ENCODE measurements at places on chromosomes 2 and 18.

- DNase-seq, result no peak
Observed at GRCh38 chr2:233990261-233990798, 60.2 kb upstream of the SPP2 start.

GRCh38 chr18:7447318-7448028, 119.6 kb upstream of the PTPRM start:
- no peak for DNase-seq

GRCh38 chr18:11521853-11522252, 87.5 kb upstream of the SLC35G4 start:
- no peak for DNase-seq

DNA sequence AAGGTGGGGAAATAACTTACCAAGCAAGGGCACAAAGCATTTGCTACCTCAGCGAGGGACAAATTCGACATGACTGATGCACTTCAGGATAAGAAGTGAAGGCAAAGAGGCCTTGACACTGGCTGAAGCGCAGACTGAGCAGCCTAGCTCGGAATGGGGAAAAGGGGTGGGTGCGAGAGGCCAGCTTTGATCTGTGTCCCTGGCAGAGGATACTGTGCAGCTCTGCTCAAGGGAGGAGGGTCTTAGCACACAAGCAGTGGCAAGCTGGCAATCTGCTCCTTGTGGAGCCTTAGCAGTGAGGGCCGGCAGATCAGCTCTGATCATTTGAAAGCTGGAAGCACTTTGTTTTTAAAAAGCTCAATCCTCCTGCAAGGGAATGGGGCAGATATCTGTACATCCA, 222.3 kb downstream of the ZBTB7C start:
- DNase-seq, result no peak

DNA sequence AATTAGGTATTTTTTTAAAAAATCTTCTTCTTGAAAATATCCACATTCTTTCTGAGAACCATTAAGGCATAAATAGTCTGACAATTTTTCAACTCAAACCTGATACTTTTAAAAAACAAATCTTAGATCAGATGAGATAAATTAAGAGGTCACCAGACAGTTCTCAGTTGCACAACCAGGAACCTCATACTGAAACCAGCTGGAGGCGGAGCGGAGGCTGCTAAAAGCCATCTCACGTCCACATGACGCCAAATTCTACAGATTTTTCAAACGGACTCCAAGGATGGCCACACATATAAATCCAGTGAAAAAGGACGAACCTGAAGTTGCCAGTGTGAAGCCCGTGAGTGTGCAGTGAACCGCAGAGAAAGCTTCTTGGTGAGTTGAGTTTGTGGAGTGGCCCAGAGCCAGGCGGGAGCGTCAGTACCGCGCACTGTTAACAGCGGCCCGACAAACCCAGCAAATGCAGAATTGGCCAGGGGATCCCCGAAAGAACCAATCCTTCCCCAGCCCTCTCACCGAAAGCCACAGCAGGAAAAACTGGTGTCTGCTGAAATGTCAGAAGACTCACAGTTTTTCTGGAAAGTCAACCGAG, 53.1 kb upstream of the BBS5 start:
- DNase-seq, result no peak

DNA sequence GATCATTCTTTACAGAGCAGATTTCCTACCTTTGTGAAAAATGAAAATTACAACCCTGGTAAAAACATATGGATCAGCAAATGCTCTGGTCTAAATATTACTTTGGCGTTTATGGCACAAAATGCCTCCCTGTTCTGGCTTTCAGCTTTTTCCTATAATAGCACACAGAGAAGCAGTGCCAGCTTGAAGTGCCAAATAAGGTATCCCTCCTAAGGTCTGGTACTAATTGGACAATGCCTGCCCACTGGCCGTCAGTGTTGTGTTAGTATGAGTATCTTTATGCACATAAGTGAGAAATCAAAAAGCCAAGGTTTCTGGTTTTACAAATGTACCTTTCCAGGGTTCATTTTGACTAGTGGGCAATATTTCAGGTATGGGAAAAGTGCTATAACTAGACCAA, 1293.7 kb upstream of the FAM98A start:
- no peak for DNase-seq

DNA sequence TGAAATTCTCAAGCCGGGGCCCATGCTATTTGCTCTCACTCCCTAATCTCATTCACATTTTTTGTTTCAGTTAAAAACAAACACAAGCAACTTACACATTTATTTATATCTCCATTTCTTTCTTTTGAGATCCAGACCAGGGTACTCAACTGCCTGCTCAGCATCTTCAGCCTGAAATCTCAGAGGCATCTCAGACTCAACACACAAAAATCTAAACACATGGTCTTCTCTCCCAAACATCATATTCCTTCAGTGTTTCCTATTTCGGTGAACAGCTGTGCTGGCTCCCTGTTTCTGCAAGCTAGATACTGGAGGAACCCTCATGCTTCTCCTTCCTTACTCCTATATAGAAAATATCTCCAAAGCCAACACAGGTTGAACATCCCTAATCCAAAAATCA, 11.3 kb upstream of the RTTN start:
- DNase-seq, result no peak

DNA sequence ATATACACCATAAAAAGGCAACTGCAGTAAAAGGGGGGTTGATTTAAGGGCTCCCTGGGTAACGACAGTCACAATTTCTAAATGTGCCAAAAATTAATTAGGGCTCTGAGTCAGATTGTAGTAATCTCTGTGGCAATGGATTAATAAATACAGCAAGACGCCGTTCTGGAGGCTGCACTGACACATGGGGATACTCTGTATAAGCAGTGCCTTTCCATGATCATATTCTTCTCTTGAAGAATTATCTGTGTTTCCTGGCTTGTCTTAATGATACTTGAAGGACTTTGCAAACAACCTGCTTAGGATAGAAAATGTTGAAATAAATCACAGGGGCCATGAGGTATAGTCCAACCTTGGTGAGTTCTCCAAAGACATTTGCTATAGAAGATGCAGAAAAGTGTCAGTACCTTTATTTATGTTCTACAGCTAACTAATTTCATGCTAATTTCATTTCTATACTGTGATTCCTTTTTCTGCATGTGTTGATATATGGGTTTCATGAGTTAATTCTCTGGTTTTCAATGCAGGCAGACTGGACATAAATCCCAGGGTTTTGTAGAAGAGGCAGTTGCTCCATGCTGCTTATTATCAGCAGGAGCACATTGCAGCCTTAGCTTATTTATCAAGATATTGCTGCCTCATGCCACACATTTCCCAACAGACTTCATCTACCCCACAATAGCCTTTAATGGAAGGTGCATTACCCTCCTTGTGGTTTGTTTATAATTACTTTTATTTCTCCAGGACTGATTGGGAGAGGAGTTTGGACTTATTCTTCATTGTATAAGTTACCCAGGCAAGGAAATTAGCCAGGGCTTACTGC, 54.8 kb downstream of the HNMT start:
- DNase-seq, result no peak
